Hematopoietic multipotent progenitor cell treated with erythropoietin and hydrocortisone succinate and interleukin-3 and kit ligand, for 17 days (in vitro differentiated cells): ENCODE measurements at places on chromosomes 4 and X.

DNA sequence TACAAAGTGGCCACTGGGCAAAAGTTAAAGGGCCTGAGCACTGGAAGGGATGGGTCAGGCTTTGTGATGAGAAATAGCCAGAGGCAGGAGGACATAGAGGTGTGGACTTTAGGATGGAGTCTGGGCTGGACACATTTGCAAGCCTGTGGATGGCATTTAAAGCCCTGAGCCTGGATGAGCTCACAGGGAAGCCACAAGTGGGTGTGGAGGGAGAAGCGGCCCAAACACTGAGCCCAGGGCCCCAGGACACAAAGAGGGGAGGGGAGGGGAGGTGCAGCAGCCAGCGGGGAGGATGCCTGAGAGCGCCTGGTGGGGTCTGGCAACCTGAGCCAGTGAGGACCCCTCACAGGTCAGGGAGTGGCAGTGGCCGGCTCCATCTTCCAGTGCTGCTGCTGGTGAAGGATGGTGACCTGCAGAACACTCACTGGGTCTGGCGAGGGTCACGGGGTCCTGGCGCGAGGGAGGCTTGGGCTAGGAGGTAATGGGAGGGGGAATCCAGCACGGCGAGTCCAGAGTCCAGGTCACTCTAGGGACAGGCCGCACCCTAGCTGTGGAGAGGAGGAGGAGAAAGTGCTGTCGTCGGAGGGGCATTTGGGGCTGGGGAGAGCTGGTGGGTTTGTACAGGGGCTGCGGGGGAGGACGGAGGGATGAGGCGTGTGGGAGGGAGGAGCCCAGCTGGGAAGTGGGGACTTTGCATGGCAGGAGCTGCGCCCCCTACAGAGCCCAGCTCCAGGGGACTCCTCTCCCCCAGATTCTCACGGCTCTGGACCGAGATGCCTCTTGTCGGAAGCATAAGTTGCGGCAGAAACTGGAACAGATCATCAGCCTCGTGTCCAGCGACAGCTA lies 7.0 kb downstream of the LAGE3 start:
- DNase-seq: no peak

DNA sequence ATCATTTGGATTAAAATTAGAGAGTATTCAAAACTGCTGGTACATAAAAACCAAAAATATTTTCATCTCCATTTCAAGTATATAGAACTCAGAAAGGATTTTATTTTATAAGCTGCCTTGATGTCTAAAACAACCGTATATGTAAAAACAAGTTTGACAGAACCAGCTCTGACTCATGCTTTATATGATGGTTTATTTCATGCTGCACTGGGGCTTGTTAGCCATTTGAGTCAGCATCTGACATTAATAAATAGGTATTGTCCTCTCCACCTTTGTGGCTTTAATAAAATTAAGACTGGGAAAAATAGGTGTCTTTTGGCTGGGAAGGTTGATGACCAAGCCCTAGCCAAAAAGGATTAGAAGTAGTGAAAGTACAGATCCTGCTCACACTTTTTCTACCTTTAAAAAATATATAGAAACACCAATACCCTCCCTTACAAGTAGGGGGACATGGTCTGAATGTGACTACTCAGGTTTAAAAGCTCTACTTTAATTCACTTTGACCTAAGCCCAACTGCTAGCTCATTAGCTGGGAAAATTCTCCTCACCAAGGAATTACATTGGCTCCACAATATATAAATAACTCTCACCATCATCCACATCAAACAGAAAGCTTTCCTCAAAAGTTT lies 228.1 kb downstream of the ADAMTS3 start:
- DNase-seq: no peak

GRCh38 chr4:145341381-145341780 lies 140.3 kb upstream of the SMAD1 start:
- no peak for DNase-seq

GRCh38 chr4:2598511-2599303 lies 62.3 kb downstream of the FAM193A start:
- DNase-seq: no peak

- DNase-seq: no peak
These were observed 25.0 kb upstream of the GJB1 start for GRCh38 chrX:71198066-71198465.

DNA sequence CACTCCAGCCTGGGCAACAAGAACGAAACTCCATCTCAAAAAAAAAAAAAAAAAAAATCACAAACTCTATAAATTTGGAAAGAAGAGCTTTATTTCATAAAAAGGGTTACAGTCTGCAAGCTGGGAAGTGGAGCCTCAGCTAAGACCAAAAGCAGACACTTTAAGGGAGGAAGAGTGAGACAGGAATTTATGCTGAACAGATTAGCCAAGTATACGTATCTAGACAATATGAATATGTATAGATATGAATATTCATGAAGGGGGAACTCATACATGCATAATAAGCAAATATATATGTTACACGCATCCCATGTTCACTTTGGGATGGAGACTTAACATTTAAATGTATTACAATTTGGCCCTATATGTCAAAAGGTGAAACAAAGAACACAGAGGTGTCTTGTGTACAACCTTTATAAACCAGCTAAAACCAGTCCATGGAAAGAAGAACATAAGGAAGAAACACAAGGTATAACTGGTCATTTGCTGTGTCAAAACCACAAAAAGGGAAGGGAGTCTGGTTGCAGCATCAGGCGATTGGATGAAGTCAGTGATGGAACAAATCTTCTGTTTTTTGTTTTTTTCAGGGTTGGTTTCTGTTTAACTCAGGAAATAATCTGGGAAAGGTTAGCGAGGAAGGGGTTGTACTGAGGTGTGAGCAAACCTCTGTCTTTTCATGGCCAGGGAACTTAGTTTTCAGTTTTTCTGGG lies 130.0 kb upstream of the MAOA start:
- DNase-seq: no peak

DNA sequence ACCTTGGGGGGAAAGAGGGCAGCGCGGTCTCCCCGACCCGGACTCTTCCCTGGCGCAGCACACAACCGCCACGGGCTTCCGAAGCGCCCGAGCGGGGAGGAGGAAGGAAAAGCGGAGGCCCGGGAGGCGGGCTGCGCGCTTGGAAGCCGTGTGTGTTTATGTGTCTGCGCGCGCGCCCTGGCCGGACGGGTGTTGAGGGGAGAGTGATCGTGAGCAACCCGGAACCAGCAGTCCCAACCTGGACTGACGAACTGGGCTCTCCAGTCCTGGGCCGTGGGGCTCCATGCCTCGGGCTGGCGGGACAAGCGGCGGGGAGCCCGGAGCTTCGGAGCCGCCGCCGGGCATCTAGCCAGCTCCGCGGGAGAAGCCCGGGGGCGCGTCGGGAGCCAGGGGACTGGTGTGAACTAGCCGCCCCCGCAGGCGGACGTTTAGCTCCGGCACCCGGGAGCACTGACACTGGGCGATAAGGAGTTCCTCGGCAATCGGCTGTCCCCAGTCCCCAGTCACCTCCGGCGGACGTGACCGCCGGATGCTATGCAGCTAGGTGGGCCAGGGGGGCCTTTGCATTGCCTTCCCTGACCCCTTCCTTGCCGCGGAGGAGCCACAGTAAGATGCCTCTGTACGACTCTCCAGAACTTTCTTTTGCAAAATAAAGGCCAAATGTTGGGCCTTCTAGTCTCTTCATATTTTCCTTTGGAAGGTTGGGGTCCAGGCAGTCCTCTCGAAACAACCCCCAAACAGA lies 74.8 kb upstream of the BCOR start:
- no peak for DNase-seq

GRCh38 chr4:40937140-40937725 lies 187.5 kb downstream of the NSUN7 start:
- DNase-seq: no peak

DNA sequence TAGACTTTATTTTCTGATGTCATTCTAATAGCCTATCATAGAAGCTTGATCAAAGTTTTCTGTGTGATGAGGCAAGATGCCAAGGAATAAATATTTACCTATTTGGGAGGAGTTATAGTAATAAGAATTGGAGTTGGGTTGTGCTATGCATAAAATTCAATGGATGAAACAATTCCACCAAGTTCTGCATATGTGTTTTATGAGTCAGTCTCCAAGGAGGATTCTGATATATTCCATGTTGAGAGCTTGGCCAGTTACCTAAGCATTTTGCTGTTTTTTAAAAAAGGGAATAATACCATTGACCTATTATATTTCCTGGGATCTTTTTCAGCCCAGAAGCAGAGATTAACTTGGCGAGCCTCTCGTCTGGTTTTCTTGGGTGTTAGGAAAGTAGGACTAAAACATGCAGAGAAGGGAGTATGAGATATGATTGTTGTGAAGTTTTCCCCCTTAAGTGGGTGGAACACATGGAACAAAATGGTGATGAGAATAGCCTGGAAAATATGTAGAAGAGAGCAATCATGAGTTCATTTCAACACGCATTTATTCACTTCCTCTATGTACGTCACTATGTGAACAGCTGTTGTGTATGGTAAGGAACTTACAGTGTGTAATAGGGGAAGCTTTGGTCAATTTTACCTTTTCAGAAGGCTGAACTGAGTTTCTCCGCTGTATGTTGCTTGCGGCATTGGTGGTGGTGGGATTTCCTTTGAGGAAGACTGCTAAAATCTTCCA lies 39.2 kb downstream of the POLA1 start:
- DNase-seq: no peak

DNA sequence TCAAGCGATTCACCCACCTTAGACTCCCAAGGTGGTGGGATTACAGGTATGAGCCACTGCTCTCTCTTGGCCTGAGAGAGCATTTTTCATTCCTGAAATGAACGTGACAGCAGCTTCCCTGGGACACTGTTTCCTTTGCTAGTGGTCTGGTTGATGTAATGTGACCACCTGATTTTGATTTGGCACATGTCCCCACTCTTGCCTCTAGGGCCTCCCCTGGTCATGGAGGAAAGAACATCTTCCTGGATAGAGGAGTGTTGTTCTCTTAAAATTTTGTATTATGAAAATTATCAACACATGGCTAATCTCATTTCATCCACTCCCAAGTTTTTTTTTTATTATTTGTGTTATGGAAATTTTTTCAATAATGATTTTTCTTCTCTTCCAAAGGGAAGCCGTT lies 23.8 kb downstream of the SLC9B2 start:
- no peak for DNase-seq

DNA sequence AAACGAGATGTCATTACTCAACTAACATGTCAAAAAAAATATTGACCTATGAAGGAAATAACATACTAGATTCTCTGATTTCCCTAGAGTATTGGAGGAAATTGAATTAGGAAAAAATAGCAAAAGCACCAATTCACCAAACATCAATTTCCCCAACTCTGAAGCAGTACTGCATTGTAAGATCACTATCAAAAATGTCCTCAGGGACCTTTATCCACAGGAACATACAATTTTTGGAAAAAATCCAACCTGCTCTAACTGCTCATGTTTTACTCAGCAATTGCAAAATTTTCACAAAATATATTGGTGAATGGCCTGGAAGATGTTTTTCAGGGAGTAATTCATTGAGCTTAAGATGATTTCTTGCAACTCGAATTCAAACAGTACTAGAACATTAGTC lies 239.0 kb upstream of the GIMD1 start:
- no peak for DNase-seq

DNA sequence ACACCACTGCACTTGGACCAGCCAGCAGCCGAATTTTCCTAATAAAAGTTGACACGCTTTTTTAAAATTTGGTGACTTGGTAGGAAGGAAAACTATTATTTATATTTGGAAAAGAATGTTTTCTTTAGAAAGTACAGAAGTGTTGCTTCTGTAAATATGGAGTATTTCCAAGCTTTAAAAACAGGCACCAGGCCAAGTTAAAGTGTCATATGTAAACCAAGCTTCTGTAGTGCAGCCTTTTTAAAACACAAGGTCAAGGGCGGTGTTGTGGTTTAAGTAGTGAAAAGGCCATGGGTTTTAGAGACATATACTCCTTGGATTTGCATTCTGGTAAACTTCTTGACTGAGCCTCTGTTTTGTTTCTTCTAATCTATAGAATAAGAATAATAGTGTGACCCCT lies 62.7 kb downstream of the TRIM2 start:
- no peak for DNase-seq

DNA sequence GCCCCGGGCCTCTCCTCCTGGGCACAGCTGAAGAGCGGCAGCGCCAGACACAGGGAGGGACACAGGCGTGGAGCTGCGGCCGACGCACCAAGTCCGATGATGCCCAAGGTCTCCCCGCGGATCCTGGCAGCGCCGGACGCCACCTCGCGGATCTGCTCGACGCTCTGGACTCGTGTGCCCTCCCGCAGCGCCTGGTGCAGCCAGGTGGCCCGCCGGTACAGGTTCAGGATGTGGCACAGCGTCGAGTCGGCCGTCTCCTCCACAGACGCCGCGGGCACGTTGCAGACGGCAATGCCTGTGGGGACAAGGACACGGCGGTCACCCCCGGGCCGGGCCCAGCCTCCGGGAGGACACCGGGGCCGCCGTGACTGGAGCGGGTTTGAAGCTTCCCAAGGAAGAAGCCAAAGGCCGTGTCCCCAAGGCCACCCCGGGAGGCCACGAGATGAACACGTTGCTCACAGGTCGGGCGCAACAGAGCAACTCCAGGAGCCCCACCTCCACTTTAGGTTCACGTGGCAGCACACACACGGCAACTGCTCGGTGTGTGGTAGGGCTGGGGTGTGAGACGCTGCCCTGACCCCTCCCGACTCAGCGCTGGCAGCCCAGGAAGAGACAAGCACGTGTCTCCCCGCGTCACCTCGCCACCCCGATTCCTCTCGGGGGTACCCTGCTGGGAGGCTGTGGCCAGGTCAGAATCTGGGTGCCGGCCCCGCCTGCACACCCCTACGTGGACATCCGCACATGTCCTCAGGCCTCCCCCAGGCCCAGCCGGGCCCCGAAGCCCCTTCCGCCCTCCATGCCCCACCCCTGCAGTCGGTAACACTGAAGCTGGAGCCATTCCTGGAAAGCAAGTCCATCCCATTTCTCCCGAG lies 23.4 kb downstream of the CTBP1 start:
- DNase-seq: no peak

- DNase-seq: no peak
These were observed 114.0 kb downstream of the CLCN5 start for GRCh38 chrX:50036426-50036825.

DNA sequence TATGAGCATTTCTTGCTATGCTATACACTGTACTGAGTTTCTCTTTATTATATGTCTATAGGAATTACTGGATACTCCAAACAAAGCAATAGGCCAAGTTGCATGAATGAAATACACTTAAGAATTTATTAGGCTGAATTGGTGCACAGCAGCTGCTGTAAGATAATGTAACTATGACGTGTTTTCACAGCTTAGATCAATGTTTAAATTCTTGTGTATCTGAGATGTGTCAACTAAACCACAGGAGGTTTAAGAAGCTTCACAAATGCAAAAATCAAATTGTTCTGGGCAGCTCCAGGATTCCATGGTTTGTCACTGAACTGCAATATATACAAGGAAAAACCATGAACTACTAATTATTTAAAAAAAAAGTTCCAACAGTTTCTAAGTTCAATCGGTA lies 156.7 kb downstream of the MAPK10 start:
- no peak for DNase-seq

DNA sequence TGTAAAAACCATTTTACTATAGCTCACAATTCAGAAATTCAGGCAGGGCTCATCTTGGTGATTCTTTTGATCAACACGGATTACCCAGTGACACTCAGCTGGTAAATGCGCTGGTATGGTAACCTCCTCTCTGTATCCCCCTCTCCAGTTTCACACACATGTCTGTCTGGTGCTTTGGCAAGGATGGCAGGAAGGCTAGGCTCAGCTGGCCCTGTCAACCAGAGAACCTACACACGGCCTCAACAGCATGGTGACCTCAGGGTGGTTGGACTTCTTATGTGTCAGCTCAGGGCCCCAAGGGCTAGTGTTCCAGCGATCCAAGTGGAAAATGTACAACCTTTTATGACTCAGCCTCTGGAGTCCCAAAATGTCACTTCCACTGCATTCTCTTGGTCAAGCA lies 55.7 kb upstream of the EOLA2 start:
- DNase-seq: no peak

- DNase-seq: no peak
These were observed 79.6 kb downstream of the SMIM20 start for GRCh38 chr4:25993395-25994185.
